ENCODE measurements at places on chromosomes 6 and 20.

GRCh38 chr6:44734886-44735629 lies 347.6 kb downstream of the CDC5L start:
- no peaks in the 10 kb centered on the region for H3K27me3 ChIP-seq
- no peaks in the 10 kb centered on the region for H3K36me3 ChIP-seq
- H3K27ac ChIP-seq: no peak overlapping the region
- H3K4me1 ChIP-seq: no peaks in the 10 kb centered on the region
- H3K4me3 ChIP-seq: no peak overlapping the region
- no peak for DNase-seq

GRCh38 chr6:163940705-163941623 lies 526.4 kb downstream of the QKI start:
- peaks cover 2% of the 10 kb centered on the region for H3K4me1 ChIP-seq
- H3K4me3 ChIP-seq: no peak overlapping the region
- no peak overlapping the region for H3K27ac ChIP-seq
- no peak for DNase-seq
- H3K36me3 ChIP-seq: no peaks in the 10 kb centered on the region

- no peaks in the 10 kb centered on the region for H3K4me1 ChIP-seq
- H3K4me3 ChIP-seq: no peak overlapping the region
- no peak overlapping the region for H3K27ac ChIP-seq
- no peaks in the 10 kb centered on the region for H3K27me3 ChIP-seq
- H3K36me3 ChIP-seq: no peaks in the 10 kb centered on the region
Measured at GRCh38 chr20:25654487-25654886, 30.7 kb upstream of the NANP start.

GRCh38 chr6:87716928-87717614 lies 15.0 kb upstream of the AKIRIN2 start:
- H3K4me1 ChIP-seq: no peaks in the 10 kb centered on the region
- no peak overlapping the region for H3K27ac ChIP-seq
- H3K27me3 ChIP-seq: no peaks in the 10 kb centered on the region
- DNase-seq: no peak

DNA sequence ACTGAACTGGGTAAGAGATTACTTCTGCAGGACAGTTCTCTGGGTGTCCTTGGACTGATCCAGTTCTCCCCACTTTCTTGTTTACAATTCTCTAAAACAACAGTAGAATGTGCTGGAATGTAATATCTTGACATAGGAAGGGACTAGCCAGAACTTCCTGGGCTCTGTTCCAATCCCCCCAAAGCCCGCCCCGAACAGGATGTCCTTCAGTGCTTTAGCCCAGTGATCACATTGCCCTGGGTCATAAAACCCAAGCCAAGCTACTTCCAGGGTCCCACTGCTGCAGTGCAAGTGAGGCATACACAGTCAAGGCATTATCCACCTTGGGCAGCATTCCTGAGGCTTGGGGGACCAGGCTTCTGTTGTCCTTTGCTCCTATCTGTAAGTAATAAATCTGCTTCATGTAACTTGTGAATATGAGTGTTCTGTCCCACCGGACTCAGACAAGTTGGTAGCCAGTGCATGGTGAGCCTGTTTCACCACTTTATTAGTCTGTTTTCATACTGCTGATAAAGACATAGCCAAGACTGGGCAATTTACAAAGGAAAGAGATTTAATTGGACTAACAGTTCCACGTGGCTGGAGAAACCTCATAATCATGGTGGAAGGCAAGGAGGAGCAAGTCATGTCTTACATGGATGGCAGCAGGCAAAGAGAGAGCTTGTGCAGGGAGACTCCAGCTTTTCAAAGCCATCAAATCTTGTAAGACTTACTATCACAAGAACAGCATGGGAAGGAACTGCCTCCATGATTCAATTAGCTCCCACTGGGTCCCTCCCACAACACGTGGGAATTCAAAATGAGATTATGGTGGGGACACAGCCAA lies 23.5 kb downstream of the FITM2 start:
- no peaks in the 10 kb centered on the region for H3K4me1 ChIP-seq
- no peak overlapping the region for H3K27ac ChIP-seq
- DNase-seq: no peak

- no peak overlapping the region for H3K27ac ChIP-seq
- H3K36me3 ChIP-seq: no peaks in the 10 kb centered on the region
- no peak overlapping the region for H3K4me3 ChIP-seq
- H3K27me3 ChIP-seq: no peaks in the 10 kb centered on the region
- no peaks in the 10 kb centered on the region for H3K4me1 ChIP-seq
Measured at GRCh38 chr6:165448210-165448609, 138.8 kb upstream of the C6orf118 start.

DNA sequence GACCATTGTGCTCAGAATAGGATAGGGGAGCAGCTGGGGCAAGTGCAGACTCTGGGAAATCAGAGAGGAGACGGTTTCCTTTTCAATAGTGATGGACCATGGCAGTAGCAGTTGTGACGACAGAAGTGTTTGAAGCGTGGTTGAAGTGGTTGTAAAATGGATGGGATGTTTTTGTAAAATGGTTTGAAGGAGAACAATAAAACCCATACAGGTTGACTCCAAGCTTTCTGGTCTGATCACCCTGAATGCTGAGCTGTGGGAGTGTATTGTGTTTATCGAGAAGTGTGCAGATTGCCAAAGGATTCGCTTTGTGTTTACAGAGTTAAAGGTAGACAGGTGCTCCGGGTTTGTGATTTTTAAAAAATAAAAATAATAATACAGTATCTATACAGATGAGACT lies 255.2 kb upstream of the SULF2 start:
- H3K4me3 ChIP-seq: no peak overlapping the region
- DNase-seq: no peak
- H3K4me1 ChIP-seq: peaks cover 20% of the 10 kb centered on the region

- H3K36me3 ChIP-seq: no peaks in the 10 kb centered on the region
- no peak for DNase-seq
- H3K4me3 ChIP-seq: no peak overlapping the region
- no peaks in the 10 kb centered on the region for H3K27me3 ChIP-seq
- no peak overlapping the region for H3K27ac ChIP-seq
Measured at GRCh38 chr6:98560418-98560817, 274.0 kb upstream of the POU3F2 start.

- no peak for DNase-seq
- no peak overlapping the region for H3K27ac ChIP-seq
- H3K4me3 ChIP-seq: no peak overlapping the region
Measured at GRCh38 chr20:48195121-48195870, 410.0 kb upstream of the SULF2 start.

- no peaks in the 10 kb centered on the region for H3K36me3 ChIP-seq
- no peak overlapping the region for H3K4me3 ChIP-seq
- no peaks in the 10 kb centered on the region for H3K27me3 ChIP-seq
- no peaks in the 10 kb centered on the region for H3K4me1 ChIP-seq
Measured at GRCh38 chr6:2738373-2738979, 12.2 kb downstream of the MYLK4 start.

DNA sequence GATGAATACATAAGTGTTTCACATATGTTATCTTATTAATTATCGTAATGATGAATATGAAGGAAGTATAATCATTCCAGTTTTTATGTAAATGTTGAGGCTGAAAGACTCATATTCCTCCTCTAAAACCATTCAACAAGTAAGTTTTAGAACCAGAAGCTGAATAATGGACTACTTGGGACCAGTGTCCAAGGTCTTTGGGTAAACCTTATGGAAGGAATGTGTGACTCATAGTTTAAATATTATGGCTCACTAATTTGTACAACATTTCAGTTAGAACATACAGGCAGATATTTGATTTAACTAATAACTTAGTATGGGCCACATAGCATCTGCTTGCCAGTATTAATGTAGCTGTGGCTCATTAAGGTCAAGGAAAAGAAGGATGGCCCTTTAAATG lies 209.6 kb downstream of the TFAP2B start:
- no peak for DNase-seq
- H3K4me1 ChIP-seq: no peaks in the 10 kb centered on the region
- H3K4me3 ChIP-seq: no peak overlapping the region
- no peak overlapping the region for H3K27ac ChIP-seq
- no peaks in the 10 kb centered on the region for H3K27me3 ChIP-seq

DNA sequence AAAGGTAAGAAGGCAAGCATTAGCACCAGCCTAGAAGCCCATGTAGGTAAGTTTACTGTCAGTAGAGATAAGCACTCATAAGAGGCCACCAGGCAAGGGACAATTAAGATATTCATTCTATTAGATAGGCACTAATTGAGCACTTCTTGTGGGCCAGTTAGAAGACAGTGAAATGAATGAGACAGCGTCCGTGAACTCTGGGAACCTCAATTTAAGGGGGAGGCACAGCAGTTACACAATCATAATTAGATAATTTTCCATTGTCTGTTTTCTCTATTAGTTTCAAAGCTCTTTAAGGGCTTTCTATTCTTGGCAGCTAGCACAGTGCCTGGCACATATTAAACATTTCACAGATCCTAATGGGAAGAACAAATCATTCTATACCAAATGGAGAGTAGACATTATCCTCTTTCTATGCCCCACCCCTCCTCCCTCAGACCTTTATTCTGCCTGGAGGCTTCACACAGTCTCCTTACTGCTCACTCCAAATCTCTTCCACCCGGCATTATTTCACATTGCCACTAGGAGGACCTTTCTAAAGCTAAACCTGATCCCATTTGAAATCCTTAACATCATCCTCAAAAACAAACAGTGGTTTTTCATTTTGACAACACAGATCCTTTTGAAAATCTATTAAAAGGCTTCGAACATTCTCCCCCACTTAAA lies 529.6 kb downstream of the ADGRB3 start:
- H3K27ac ChIP-seq: no peak overlapping the region
- no peaks in the 10 kb centered on the region for H3K4me1 ChIP-seq
- DNase-seq: no peak
- H3K4me3 ChIP-seq: no peak overlapping the region
- no peaks in the 10 kb centered on the region for H3K27me3 ChIP-seq
- H3K36me3 ChIP-seq: no peaks in the 10 kb centered on the region

DNA sequence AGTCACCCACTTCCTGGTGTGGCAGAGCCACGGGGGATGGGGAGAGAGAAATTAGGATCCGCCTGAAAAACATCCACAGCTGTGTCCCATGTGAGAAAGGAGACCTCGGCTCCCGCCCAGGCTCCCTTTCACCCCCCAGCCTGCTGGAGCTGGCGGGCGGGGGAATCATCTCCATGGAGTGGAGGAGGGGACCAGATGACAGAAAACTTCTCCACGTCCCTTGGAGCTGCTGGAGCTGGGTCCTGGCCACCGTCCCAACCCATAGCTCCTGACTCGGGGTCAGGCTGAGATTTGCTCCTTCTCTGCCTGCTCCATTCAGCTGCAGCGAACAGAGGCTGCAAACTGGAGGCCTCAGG lies 113.8 kb downstream of the CEBPB start:
- peak overlapping the region; percentile 97 for H3K27ac ChIP-seq
- H3K27me3 ChIP-seq: no peaks in the 10 kb centered on the region
- H3K4me3 ChIP-seq: no peak overlapping the region
- no peaks in the 10 kb centered on the region for H3K36me3 ChIP-seq
- peaks cover 32% of the 10 kb centered on the region for H3K4me1 ChIP-seq

GRCh38 chr6:14975471-14975817 lies 270.4 kb upstream of the JARID2 start:
- no peaks in the 10 kb centered on the region for H3K36me3 ChIP-seq
- no peak for DNase-seq
- no peak overlapping the region for H3K27ac ChIP-seq
- no peaks in the 10 kb centered on the region for H3K27me3 ChIP-seq
- no peaks in the 10 kb centered on the region for H3K4me1 ChIP-seq

- no peak overlapping the region for H3K27ac ChIP-seq
- no peaks in the 10 kb centered on the region for H3K4me1 ChIP-seq
- H3K4me3 ChIP-seq: no peak overlapping the region
Measured at GRCh38 chr20:53786071-53786444, 192.4 kb upstream of the ZNF217 start.

DNA sequence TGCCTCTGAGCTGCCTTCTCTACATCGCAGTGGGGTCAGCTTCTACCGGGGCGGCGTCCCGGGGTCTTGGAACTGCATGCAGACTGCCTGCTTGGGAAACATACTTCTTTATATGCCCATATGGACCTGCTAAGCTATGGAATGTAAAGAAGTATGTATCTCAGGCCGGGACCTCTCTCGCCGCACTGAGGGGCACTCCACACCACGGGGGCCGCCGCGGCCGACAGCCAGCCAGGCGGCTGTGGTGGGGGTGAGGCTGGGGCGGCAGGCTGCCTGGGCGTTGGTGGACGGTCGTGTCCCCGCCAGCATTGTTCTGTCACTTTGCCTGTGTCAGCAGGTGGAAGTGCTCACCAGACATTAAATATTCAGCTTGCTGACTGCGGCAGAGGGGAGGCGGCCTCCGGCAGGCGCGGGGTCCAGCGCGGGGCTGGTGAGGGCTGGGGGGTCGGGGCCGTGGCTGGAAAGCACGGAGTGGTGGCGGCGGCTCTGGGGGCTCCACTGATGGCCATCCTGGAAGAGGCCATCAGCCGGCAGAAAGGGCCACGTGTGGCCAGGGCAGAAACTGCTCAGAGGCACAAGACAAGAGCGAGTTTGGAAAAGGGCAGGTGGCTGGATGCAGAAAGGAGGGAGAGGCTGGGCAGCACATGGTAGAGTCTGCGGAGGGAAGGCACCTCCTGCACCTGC lies 78.6 kb upstream of the GATA5 start:
- no peaks in the 10 kb centered on the region for H3K4me1 ChIP-seq
- no peaks in the 10 kb centered on the region for H3K27me3 ChIP-seq
- no peak for DNase-seq

DNA sequence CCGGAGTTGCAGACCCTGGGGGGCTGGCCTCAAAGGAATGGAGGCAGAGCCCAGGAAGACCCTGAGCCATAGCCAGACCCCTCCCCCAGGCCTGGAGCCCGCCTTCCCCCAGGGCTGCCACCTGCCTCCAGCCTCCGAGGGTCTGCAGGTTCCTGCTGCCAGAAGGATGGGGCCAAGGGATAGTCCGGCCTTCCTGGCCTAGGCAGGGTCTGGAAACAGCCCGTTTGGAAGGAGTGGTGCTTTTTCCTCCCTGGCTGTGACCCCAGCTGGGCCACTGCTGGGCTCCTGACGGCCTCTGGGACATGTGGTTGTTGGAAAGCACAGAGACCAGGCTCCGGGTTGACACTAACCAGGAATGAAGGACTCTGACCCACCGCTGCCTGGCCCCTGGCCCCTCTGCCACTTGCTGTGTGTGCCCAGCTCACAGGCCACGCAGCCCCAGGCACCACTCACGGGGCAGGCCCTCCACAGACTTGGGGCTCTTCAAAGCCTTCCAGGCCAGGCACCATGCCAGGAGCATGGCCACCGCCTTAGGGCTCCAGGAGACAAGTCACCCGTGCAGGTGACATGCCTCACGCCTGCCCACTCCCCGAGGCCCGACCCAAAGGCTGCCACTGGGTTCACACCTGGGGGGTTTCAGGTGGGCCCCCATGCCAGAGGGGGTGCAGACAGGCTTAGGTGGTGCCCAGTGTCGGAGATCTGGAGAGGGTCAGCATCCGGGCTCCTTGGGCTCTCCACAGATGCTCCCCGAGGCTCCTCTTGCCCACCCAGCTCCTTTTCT lies 3.9 kb upstream of the LAMA5 start:
- no peak overlapping the region for H3K4me3 ChIP-seq
- DNase-seq: no peak
- H3K36me3 ChIP-seq: no peaks in the 10 kb centered on the region
- H3K4me1 ChIP-seq: peaks cover 25% of the 10 kb centered on the region
- H3K27ac ChIP-seq: no peak overlapping the region
- H3K27me3 ChIP-seq: peaks cover 5% of the 10 kb centered on the region

Data from ovary (tissue), 10 donors.